Lung (tissue), 17 donors: ENCODE measurements at places on chromosomes 11 and 22.

GRCh38 chr11:133841279-133842043 lies 3.9 kb downstream of the SPATA19 start:
- DNase-seq: no peak
- no peaks in the 10 kb centered on the region for H3K27me3 ChIP-seq
- H3K27ac ChIP-seq: no peak overlapping the region

DNA sequence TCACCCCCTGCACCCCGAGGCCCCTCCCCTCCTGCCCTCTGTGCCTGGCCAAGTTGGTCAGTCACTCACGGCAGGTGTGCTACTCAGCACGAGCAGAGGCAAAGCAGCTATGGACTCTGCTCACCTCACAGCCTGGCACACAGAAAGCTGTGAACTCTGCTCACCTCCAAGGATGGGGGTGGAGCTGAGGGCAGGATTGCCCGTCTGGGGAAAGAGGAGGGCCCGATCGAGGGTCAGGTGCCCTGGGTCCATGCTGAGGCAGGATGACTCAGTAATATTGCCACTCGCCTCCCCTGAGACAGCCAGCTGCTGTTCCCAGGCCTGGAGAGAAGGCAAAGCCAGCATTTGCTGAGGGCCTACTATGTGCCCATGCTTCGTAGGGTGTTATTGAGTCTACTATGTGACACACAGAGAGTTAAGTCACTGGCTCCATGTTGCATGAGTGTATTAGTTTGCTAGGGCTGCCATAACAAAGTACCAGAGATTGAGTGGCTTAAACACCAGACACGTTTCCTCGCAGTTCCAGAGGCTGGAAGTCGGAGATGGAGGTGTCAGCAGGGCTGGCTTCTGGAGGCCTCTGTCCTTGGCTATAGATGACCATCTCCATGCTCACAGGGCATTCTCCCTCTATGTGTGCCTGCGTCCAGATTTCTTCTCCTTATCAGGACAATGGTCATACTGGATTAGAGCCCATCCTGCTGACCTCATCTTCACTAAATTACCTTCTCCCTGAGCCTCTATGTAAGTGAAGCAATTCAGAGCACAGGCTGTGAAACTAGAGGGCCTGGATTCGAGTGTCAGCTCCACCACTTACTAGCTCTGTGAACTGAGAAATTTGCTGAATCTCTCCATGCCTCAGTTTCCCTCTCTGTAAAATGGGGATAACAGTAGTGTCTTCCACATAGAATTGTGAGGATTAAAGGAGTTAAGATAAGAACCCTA lies 13.2 kb upstream of the TSKU start:
- H3K27ac ChIP-seq: no peak overlapping the region
- no peak overlapping the region for H3K4me3 ChIP-seq
- no peak for DNase-seq
- H3K36me3 ChIP-seq: no peaks in the 10 kb centered on the region
- H3K4me1 ChIP-seq: peaks cover 36% of the 10 kb centered on the region

- H3K27me3 ChIP-seq: no peaks in the 10 kb centered on the region
- no peaks in the 10 kb centered on the region for H3K36me3 ChIP-seq
- H3K27ac ChIP-seq: no peak overlapping the region
- H3K4me3 ChIP-seq: no peak overlapping the region
- peak; percentile 53 for DNase-seq
Observed at GRCh38 chr11:10588904-10589303, 20.4 kb upstream of the LYVE1 start.

DNA sequence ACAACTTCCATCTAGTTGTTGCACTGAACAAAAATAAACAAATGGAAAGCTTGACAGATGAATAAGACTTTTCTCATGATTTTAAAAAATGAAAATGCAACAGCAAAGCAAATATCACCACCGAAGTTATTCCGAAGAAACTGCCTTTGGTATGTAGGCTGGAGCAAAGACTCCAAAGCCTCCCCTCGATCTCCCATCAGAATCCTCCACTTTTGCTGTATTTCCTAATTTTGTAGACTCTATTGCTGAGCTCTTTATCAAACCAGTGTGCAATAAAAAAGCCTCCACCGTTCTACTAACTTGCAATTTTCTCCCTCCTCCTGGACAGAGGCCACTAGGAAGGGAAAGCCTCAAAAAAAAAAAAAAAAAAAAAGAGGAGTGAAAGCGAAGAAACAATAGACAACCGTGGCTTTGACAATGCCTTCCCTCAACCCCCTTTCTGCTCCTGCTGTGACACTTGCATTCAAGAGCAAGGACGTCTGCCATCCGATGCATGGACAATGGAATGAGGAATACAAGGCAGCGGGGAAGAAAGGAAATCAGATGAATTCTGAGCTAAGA lies 190.9 kb upstream of the BLID start:
- H3K4me3 ChIP-seq: no peak overlapping the region
- no peaks in the 10 kb centered on the region for H3K36me3 ChIP-seq
- peaks cover 17% of the 10 kb centered on the region for H3K4me1 ChIP-seq

DNA sequence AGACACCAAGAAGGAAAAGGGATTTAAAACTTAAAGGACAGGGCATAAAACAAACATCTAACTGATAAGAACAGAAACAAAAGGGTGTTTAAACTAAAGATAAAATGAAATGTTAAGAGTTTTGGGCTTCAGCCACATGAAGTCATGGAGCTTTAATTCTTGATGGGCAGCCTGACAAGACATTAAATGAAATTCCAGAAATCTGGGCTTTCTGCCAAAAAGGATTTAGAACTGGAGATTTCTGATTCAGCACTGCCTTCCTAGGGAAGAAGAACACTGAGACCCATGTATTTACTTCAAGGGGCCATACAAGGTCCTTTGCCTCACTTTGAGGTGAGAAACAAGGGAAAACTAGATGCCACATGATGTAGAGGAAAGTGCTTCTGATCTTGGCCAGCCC lies 355.9 kb upstream of the RAG2 start:
- no peak for DNase-seq
- H3K36me3 ChIP-seq: no peaks in the 10 kb centered on the region
- no peak overlapping the region for H3K4me3 ChIP-seq
- no peaks in the 10 kb centered on the region for H3K4me1 ChIP-seq
- H3K27ac ChIP-seq: no peak overlapping the region
- no peaks in the 10 kb centered on the region for H3K27me3 ChIP-seq

GRCh38 chr11:16805938-16806337 lies 67.5 kb downstream of the C11orf58 start:
- no peak overlapping the region for H3K4me3 ChIP-seq
- H3K4me1 ChIP-seq: peaks cover 20% of the 10 kb centered on the region
- no peaks in the 10 kb centered on the region for H3K27me3 ChIP-seq
- H3K36me3 ChIP-seq: no peaks in the 10 kb centered on the region
- no peak overlapping the region for H3K27ac ChIP-seq
